Caki2 (cell line): ENCODE measurements at places on chromosomes 1 and 21. TPM values are rescaled to one million over a fixed set of nuclear protein-coding genes. Genes with fewer than 3 reads are reported as not detected.

The NENF gene
- 140 and 163 TPM in 2 replicates for total RNA-seq

The LDLRAD2 gene
- not detected in 2 replicates for total RNA-seq

The VWA5B1 gene
- total RNA-seq: not detected in 2 replicates

The KRTAP19-3 gene
- not detected in 2 replicates for total RNA-seq

The NSUN4 gene
- 19.4 and 31.3 TPM in 2 replicates for total RNA-seq

The OR10J1 gene
- not detected in 2 replicates for total RNA-seq

The CCDC17 gene
- 0.10 TPM in 1 of 2 replicates, not detected in the other for total RNA-seq

The PDC gene
- total RNA-seq: not detected in 2 replicates

The ADAMTS5 gene
- total RNA-seq: under 0.01 and 0.35 TPM in 2 replicates

The FALEC gene
- not detected in 2 replicates for total RNA-seq

The ACTN2 gene
- total RNA-seq: 0.71 and 4.8 TPM in 2 replicates

The HORMAD1 gene
- total RNA-seq: not detected in 2 replicates

The OR2M3 gene
- total RNA-seq: not detected in 2 replicates

The LGR6 gene
- not detected in 2 replicates for total RNA-seq

The CGN gene
- total RNA-seq: 0.03 and 0.61 TPM in 2 replicates

The OR14K1 gene
- total RNA-seq: not detected in 2 replicates
